Activated CD4-positive, alpha-beta T cell treated with anti-CD3 and anti-CD28 coated beads for 1 hour (primary cell): ENCODE measurements at places on chromosomes 5 and 9.

- no peak for DNase-seq
Observed at GRCh38 chr5:4050203-4050602, 454.6 kb downstream of the IRX1 start.

GRCh38 chr5:135387629-135387960 is 11.4 kb downstream of the MACROH2A1 start:
- DNase-seq, result no peak

DNA sequence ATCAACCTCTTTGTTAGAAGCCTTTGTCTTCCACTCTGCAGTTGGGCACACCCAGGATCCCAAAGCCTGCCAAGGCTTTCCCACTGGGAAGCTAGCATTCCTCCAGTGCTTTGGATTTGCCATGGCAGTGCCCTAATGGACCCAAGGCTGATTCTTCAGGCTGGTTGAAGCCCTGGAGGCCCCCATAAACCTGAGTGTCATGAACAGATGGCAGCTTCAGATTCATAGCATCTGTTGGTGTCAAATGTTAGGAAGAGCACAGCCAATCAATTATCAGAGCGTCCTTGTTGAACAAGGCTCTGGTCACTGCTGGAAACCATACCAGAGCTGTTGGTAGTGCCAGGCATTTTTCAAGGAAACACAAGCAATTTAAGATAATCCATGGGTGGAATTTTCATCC is 241.1 kb upstream of the KLF4 start:
- no peak for DNase-seq

DNA sequence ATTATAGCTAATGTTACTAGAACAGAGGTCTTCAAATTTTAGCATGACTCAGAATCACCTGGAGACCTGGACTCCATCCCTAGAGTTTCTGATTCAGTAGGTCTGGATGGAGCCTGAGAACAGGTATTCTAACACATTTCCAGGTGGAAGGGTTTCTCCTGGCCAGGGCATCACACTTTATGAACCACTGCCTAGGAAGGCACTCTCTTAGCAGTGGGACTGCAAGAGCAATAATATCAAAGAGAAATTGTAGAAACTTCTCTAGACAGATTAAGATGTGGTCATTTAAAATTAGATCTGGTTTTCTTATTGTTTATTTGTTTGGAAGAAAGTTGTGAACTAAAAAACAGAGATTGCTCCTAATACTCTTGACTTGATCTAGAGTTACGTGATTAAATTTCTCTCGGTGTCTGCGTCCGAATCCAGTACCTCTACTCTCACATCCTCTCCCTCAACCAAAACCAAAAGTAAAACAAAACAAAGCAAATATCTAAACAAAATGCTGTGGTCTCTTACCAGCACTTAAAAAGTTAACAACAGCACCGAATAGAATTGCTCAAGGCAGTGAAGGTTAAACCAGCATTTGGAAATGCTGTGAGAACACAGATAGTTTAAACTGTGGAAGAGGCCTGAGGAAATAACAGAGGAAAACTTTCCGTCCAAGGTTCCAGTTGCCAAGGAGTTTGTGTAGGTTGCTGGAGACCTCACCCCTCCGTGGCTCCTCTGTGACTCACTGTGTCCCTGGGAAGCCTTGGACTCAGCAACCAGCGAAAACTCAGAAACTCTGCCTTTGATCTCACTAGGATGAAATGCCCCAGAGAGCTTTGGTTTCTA is 193.4 kb downstream of the ARRDC3 start:
- no peak for DNase-seq

DNA sequence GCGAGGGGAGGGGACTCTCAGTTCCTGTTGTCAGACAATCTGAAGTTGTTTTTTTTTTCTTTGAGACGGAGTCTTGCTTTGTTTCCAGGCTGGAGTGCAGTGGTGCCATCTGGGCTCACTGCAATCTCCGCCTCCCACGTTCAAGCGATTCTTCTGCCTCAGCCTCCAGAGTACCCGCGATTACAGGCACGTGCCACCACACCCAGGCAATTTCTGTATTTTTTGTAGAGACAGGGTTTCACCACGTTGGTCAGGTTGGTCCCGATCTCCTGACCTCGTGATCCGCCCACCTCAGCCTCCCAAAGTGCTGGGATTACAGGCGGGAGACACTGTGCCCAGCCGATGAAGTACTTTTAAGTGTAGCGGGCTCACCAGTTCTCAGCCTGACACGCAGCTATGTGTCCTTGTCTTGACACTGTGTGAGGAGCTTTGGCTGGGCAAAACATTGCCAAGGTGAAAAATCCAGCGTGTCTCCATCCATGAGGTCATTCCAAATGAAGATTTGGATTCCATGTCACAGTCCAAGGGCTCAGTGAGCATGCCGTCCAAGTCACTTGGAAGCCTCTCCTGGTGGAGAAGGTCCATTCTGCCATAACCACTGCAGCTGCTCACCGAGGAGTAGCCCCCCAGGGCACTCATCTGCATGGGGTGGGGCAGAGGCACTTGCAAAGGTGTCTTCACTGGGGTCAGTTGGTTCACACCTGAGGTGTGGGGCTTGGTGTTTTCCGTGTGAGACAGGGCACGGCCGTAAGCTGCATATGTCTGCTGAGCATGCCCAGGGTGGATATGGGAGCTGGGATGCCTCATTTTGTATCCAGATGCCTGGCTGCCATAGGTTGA is 32.0 kb downstream of the OR2V1 start:
- DNase-seq, result no peak

GRCh38 chr5:178826216-178826615 is 33.5 kb upstream of the ZNF354B start:
- DNase-seq, result no peak
